Activated naive CD4-positive, alpha-beta T cell (primary cell): ENCODE measurements at places on chromosomes 7 and 10.

- DNase-seq = no peak
Measured at GRCh38 chr10:78339251-78339650, 305.6 kb downstream of the RPS24 start.

DNA sequence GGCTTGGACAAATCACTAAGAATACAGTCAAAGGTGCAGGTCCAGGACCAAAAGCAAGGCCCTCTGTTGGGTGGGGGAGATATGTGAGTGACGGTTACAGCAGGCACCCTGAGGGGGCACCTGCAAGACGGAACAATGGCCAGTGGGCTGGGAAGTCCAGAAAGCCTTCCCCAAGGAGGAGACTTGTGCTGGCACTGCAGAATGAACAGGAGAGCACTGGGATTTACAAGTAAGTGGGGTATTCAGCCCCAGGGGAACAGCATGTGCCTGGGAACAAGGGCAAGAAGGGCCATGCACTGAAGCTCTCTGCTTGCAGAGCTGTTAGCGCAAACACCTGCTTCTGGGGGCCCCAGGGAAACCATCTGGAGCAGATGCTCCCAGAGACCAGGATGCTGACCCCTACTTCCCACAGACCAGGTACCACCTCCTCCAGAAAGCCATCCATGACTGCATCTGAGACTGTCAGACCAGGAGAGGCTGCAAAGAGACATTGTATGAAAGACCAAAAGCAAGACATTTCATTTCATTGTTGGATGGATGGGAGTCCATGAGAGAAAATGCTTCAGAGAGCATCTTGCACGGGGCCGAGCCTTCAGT lies 24.6 kb upstream of the ZMIZ1 start:
- no peak for DNase-seq

GRCh38 chr7:112789453-112789816 lies 758 bp downstream of the TMEM168 start:
- no peak for DNase-seq

DNA sequence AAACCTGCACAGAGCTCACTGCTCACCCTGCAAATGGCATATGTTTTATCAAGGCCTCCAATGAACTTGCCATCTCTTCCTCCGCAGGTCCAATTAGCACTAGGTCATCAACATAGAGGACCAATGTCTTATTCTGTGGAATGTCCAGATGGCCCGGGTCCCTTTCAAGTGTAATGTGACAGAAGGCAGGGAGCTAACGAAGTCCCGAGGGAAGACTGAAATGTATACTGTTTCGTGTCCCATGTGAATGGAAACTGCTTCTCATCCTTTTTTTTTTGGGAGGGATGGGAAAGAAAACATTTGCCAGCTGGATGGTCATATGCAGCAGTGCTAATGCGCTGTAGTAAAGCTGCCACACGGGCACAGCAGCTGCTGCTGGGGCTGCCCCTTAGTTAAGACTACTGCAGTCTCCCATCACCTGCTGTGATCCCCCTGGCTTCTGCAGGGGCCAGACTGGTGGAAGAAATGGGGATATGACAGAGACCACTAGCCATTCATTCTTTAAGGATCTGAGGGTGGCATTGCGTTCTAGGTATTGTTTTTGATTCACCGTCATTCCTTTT lies 61.7 kb upstream of the CCNY start:
- DNase-seq = no peak

DNA sequence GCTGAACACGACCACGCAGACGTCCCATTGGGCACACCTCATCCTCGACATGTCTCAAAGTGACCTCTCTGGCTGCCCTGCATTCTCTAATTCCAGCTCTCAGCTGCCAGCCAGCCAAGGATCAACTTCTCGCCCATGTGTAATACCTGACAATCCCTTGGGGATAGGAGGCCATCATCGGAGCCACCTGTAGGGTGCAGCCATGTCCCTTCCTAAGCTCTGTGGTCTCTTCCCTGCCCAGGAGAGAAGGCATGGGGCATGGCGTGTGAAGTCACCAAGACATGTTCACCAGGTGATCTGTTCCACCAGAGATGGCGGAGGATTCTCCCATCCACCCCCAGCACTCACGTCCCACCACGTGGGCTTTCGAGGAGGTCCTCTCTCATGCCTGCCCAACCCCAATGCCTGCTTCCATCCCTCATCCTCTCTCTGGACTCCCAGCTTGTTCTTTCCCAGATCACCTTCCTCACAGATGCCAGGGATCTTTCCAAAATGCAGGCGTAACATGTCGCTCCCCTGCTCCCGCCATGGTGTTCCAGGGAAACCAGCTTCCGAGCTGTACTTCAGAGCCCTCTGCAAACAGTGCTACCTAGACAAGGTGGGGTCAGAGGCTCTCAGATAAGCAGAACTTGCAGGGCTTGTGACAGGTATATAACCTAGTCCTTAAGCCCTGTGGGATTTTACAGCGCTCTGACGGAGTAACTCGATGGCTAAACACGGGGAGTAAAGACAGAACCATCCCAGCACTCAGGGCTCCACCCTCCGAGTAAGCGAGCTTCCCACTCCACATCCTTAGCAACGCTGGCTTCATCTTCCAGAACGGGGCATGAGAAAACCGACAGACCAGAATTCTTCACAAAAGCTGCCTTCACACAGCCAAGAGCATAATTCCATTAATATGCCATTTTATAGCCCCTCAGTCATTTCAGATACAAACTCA lies 41.1 kb downstream of the BRI3 start:
- DNase-seq = no peak

- no peak for DNase-seq
Measured at GRCh38 chr10:60566096-60566495, 176.4 kb upstream of the ANK3 start.

DNA sequence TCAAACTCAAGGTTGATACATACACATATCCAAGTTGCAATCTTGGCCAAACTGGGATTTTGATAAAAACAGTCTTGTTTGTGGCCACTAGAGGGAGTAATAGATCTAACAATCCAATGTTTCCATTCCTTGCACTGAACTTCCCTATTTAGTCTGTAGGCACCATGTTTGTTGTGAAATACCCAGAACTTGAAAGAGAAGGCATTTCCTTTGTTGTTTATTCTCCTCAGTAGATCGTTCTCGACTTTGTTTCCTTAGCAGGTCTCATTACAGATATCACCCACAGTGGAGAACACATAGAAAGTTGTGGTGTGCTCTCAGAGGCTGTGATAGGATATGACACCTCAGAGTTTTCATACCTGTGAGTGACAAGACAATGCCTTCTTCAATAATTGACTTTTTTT lies 70.3 kb upstream of the MXI1 start:
- DNase-seq = no peak

DNA sequence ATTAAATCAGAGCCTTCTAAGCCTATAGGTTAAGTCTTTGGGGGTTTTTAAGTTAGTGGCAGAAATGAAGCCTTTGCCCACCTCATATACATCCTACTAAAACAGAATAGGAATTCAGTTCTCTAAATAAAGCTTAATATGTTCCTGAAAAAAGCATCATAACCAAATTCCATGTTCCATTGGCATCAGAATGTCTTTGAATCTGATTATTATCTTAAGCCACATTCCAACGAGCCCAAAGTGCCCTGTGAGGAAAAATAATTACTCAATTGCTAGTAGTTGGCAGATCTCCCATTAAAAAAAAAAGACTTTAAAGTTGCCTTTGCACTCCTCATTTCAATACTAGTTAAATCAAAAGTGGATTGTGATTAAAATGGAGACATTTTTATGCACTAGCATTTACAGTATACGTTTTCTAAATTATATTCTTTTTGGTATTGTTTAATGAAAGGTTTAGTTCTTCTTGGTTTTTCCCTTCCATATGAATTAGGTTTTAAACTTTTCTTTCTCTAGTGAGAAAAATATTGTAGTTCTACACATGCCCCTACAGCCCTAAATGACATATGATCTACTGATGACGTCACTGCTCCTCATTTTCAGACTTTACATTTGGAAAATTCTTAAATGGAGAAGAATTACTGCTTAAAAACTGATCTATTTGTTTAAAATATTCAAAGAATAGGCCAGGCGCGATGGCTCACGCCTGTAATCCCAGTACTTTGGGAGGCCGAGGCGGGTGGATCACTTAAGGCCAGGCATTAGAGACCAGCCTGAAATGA lies 54.3 kb upstream of the CABCOCO1 start:
- no peak for DNase-seq

DNA sequence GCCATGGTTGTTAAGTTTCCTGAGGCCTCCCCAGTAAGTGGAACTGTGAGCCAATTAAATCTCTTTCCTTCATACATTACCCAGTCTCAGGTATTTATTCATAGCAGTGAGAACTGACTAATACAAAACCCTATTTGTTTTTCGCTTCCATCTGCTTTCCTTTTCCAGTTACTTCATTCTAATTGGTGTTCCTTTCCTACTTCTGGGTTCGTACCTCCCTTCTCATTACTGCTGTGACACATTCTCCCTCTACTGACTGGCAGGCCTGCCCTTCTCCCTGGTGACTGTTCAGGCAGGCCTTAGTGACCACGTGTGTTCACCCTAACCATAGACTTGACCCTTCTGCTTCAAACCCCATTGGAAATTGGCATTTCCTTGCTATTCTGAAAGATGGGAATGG lies 37.7 kb downstream of the MTURN start:
- DNase-seq = no peak

- DNase-seq = no peak
Measured at GRCh38 chr7:128879939-128880746, 17.5 kb downstream of the ATP6V1F start.
